NCI-H748 treated with DMSO at 0.1 percent for 48 hours (cell line): ENCODE measurements at places on chromosomes 12 and 14.

- peak; percentile 42 for DNase-seq
Observed at GRCh38 chr12:108950991-108951739, 69.7 kb downstream of the SVOP start.

DNA sequence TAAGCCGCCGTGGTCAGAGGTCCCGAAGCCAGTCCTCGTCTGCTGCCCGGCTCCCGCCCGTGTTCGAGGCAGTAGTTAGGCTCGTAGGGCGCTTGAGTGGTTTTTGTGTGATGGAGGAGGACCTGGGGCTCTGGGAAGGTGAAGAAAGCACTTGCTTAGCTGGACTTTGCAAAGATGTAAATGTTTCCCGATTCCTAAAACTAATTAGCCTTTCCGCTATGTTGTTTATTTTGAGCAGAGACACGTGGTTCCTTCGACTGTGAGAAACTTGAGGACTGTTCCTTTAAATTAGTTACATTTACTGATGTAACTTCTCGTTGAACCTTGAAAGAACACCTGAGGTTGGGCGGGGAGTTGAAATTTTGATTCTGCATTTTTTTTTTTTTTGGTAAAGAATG, 33.9 kb downstream of the MIA2 start:
- no peak for DNase-seq

DNA sequence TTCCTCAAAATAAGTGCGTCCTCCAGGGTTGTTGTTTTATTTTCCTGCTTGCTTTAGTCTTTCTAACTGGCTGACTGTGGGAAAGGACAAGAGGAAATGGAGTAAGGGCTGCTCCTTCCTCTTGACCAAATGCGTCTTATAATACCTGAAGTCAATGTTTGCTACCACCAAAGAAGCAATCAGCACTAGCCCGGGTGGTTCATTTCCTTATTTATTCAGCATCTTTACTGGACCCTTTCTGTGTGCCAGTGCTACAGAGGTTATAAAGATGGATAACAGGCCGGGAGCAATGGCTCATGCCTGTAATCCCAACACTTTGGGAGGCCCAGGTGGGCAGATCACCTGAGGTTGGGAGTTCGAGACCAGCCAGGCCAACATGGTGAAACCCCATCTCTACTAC, 15.1 kb upstream of the RPS6KA5 start:
- no peak for DNase-seq

DNA sequence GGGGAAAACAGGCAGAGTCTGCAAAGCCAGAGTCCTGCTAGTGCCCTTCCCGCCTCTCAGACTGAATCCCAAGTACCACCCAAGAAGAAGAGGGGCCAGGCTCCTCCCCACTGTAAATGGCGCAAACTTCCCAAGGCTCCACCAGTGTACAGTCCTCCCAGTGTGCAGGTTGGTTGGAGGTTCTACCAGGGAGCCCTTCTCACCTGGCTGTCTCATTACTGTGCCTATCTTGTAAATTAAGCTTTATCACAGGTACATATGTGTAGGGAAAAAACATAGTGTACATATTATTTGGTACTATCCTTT, 189.7 kb downstream of the FSCB start:
- DNase-seq = no peak

GRCh38 chr12:18222699-18223098, 38.6 kb upstream of the PIK3C2G start:
- DNase-seq = no peak

DNA sequence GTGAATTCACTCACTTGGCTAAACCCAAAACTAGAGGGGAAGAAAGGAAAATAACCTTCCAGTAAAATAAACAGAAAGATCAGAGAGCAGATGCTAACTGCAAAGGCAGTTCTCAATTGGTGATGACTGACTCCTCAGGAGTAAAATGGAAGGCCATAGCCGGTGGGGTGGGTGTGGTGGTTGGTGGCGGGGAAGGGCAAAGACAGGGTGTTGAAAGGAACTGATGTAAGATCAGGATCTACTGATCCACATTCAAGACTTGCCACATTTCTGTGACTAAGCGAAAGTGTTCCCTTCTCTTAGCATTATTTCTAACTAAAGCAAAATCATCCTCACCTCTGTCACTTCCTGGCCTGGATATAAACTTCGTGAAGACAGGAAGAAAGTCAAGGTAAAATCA, 26.3 kb upstream of the TC2N start:
- no peak for DNase-seq

GRCh38 chr14:65517635-65518542, 105.4 kb downstream of the FUT8 start:
- DNase-seq = no peak

GRCh38 chr12:104799458-104799857, 158.6 kb downstream of the SLC41A2 start:
- DNase-seq = no peak

DNA sequence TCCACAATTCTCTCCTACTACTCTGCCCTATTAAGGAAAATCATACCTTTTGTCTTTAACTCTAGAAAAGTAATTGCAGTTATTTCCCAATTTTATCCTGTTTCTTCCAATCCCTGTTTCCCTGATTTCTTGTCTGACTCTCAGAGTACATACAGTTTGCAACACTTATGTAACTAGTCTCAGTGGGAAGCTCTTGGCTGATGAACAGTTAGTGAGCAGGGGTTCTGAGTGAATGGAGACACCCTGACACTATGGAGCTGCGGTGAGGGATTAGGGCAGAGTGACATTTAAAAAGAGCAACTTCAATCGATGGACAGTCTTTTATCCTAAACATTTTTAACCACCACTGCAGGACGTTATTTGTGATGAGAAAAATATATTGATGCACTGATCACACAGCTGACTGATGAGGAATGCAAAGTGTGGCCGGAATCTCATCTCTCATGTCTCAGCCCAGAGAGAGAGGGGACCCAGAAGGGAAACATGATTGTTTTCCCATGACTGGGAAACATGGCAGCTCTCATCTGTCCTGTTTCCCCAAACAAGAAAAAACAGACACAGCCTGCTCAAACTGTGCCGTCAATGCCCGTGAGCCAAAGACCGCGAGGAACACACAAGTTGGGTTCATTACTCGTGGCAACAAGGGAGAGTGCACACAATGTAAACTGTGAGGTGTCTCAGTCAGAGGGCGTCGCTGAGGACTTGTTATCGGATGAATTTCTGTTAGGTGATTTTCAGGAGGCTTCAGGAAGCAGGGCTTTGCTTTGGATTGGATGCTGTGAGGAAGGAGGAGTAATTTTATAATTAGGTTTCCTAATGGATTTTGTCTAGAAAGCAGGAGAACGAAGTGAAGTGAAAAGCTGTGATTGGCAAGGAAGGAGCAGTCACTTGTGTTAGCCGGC, 5.2 kb upstream of the SLC6A13 start:
- no peak for DNase-seq

DNA sequence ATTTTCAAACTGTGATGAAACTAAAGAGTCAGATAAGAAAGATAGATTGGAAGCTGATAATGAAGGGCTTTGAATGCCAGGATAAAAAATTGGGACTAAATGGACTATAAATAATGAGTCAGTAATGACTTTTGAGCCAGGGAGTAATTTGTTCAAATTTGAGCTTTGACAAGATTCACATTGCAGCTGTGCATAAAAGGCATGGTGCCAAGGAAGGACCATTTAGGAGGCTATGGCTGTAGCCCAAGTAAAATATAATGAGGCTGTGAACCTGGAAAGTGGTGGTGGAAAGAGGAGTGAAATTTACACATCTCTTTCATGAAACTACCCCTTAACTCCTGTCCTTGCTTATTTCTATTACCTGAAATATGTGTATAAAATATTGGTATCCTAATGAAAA, 218.5 kb downstream of the SLC6A15 start:
- DNase-seq = peak; percentile 10

- DNase-seq = no peak
Observed at GRCh38 chr12:98748463-98748862, 103.4 kb downstream of the APAF1 start.

DNA sequence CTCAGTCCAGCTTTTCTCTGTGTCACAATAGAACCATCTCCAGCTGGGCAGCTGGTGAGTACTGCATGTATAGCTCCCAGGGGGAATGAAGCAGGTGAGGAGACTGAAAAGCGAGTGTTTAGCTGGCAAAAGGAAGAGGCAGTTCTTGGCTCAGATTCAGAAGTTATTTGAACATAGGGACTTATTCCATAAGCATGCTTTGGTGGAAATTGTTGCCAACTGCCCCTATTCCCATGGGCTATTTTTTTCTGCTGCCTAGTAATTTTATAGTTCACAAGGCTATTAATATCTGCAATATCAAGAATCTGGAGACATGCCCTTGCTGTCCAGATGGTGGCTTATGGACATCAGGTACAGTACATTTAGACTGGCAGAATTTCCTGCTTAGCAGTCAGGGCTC, 1112.7 kb downstream of the LRFN5 start:
- DNase-seq = peak; percentile 95

DNA sequence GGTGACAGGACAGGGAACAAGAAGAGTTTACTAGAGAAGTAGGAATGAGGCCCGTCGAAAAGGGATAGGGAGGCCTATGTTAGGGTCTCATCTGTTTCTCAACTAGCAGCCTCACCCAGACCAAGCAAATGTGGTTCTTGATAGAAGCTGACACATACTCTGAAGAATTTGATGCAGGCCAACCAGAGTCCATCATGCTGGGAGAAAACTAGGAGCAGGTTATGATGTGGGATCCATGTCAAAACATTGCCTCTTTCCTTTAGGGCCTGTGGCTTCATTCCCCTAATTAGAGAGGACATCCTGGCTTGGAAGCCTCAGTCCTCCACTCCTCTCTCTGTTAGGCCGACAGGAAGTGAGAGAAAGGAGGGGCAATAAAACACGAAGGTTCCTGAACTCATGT, 122.8 kb downstream of the NTF3 start:
- no peak for DNase-seq

GRCh38 chr12:38156497-38157245, 159.9 kb upstream of the ALG10B start:
- DNase-seq = no peak

DNA sequence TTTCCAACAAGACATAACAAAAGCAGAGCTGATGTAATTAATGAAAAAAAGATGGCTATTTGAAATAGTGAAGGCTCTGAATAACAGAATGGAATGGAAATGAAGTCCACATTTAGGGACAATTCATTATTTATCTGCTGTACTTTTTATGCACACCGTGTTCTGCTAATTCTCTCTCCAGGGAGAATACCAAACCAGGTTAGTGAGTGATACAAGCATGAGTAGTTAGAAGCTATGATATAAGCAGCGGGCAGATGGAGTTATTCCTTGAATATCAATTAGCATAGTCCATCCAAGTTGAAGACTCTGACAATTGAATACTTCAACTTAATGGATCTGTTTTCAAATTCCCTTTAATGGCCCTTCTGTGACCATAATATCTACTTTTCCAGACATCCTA, 162.1 kb upstream of the TMTC2 start:
- DNase-seq = no peak

GRCh38 chr12:111368788-111369495, at the start of gene PHETA1:
Gene PHETA1 (minus strand): TSS chr12:111369095. CDS start chr12:111363427, 5,668 bp downstream.
- peak; percentile 60 for DNase-seq

GRCh38 chr14:55339770-55340169, 68.5 kb downstream of the FBXO34 start:
- no peak for DNase-seq

- DNase-seq = no peak
Observed at GRCh38 chr14:99800781-99801180, 7.6 kb downstream of the EML1 start.

DNA sequence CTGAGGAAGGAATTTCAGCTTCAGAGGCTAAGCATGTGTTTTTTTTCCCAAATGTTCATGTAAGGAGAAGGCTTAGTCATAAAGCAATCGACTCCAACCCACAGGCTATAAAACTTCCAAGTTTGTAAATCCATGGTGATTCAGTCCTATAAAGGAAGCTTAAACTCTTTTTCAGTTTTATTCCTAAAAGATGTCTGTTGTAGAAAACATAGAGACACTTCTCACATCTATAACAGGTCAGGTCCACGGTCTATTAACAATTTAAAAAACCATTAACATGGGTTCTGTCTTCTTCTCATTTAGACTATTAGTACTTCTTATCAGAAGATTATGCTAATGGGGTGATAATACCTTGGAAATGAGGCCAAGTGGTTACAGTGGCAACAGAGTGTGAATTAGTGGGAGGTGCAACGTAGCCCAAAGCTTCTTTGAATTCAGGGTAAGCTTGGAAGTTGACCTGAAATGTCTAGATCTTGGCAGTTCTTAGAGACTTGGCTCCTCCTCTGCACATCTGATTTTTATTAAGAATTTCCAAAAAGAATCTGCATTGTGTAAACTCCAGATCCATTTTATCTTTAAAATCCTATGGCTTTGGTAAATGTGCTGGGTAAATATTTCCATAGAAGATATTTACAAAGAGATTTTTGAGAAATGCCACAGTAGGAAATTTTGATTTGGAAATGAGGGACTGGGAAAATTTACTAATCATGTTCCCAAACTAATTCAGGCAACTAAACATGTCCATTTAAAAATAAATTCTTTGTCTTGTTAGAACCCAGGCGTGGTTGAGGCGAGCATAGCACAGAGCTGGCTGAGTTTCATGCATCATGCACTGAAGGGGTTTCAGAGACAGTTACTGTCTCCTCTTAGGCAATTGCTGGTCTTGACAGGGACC, 86.4 kb downstream of the EML1 start:
- DNase-seq = no peak

- no peak for DNase-seq
Observed at GRCh38 chr12:113170926-113171325, 14.4 kb downstream of the DDX54 start.

DNA sequence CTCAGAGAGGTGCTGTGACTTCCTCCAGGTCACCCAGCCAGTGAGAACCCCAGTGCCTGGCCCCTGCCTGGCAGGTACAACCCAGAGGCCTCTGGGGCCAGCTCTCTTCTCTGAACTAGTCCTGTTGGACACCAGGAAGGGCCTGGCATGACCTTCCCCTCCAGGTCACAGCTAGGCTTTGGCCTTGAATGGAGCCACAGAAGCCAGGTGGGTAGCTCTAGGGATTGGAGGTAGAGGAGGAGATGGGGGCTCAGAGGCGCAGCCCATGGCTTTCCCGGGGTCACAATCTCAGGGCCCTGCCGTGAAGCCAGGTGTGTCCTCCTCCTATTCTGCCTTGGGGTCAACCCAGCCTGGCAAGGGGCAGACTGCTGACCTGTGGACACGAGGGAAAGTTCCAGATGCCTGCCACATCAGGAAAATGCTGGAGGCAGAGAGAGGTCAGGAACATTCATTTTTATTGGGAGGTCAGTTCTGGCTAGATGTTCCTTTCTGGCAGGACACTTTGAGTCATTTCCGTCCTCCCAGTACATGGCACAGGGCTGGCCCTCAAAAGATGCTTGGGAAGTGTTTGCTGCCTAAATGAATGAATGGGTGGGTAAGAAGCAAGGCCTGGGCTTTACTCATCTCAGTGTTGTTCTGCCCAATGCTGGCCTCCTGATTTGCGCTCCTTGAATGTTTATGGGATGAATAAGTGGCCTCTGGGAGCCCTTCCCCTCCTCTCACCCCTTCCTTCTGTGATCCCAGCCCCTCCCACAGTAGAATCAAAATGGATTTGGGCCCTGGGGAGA, 25.4 kb downstream of the FAM222A start:
- DNase-seq = no peak

- DNase-seq = no peak
Observed at GRCh38 chr12:82647853-82648252, 38.9 kb upstream of the TMTC2 start.
